PC-9 (cell line): ENCODE measurements at places on chromosomes 16 and 17. TPM values are rescaled to one million over a fixed set of nuclear protein-coding genes. Genes with fewer than 3 reads are reported as not detected.

IGFALS gene
- total RNA-seq, result 0.18 TPM in 1 of 2 replicates, not detected in the other

CBX2 gene
- total RNA-seq, result 30.4 and 32.6 TPM in 2 replicates

SDR42E1 gene
- total RNA-seq, result 10.5 and 11.6 TPM in 2 replicates

DPEP3 gene
- not detected in 2 replicates for total RNA-seq

DNA sequence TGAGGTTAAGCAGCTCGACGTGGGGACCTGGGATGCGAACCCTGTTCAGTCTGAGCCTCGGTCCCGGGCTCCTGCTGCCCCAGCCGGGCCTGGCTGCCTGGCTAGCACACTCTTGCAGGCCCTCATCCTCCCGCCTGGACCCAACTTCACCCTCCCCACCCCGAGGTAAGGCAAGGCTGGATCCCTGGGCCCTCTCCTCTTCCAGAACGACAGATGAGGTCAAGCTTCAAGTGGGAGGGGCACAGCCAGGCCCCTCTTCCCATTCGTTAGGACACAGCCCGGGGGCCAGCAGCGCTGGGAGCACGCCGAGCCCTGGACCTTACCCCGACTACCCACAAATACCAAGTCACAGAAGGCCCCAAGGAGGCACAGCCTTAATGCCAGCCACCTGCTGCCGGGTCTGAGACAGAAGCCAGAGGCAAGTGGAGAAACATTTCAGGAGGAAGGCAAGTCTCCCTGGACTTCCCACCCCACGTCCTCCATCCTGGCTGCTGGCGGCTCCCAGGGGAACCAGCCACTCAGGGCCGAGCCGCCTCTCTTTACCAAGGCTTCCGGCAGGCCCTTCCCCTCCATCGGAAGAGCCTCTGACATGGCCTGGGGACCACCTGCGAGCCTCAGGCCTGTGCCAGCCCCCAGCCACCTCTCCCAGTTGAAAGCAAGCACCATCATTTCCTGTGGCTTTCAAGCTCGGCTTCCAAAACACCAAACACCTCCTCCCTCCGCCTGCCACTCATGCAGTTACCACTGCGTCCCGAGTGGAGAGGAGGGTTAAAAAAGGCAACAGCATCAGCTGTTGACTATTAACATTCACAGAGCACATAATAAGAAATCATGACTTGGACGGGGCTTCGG, 59.9 kb downstream of the RPH3AL start:
- no peak for DNase-seq

GRCh38 chr17:1830288-1830687, 483 bp downstream of the RPA1 start:
- DNase-seq, result peak; percentile 22

SCPEP1 gene
- total RNA-seq, result 17.4 and 19.4 TPM in 2 replicates

DNA sequence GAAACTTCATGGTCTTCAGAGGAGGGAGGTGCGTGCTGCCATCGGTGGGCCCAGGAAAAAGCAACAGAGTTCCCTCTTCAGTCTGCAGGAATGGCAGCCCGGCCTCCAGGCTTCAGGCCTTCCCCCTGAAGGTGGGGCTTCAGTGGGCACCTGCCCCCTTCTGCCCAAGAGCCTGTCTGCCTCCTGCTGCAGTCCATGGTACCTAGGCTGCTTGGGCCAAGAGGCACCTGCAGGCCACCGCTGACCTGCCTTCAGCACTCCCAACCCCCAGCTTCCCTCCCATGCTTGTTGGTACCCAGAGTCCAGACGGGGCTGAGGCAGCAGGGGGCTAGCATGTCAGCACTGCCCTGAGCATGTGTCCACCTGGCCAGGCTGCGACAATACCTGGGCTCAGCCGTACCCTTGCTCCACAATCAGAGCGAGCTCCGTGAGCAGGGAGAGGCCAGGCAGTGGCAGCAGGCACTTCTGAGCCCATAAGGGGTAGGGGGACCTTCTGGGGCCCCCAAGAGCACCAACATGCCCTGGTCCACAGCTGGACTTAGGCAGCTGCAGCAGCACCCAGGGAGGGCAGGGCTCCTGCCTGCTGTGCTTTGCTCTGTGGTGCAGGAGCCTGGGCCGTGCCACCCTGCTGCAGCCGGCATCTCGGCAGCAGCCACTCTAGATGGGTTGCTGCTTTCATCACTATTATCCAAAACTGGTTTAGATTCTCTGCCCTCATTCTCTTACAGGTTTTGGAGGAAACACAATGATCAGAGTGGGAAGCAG, 77.2 kb upstream of the AKTIP start:
- DNase-seq, result no peak

PIMREG gene
- 52.2 and 62.3 TPM in 2 replicates for total RNA-seq

DNAI2 gene
- total RNA-seq, result not detected in 2 replicates

FAM20A gene
- total RNA-seq, result not detected in 2 replicates

DNA sequence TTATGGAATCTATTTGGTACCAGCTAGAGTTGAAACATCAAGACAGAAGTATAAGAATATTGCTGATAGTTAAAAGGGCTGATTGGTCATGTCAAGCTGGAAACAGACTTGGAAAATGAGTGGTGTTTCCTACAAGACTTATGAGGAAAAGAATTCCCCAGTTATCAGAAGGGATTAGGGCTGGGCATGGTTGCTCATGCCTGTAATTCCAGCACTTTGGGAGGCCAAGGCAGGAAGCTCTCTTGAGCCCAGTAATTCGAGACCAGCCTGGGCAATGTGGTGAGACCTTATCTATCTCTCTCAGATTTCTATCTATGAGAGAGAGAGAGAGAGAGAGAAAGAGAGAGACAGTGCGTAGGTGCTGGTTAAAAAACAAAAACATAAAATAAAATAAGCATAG, 139.5 kb upstream of the PMFBP1 start:
- no peak for DNase-seq

PMFBP1 gene
- 0.55 TPM in 1 of 2 replicates, not detected in the other for total RNA-seq

DNA sequence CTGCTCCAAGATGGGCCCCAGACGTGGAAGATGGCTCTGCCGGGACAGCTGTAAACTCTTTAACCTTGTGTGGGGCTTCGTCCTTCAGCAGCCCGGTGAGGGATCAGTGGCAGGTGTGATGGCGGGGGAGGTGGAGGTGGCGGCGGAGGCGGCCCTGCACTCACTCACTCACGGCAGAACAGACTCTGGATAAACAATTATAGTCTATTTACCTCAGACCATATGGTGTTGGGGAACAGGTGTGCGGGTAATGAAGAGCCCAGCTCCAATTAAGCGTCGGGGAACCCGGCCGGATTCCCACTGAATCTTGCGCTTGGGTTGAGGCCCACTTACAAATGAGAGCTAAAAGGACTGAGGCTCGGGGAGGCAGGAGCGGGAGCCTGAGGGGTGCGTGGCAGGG, 104.3 kb upstream of the SDK2 start:
- DNase-seq, result no peak

GRCh38 chr16:27706156-27706865, 156.4 kb downstream of the KATNIP start:
- no peak for DNase-seq

TSPAN10 gene
- 8.6 and 15.0 TPM in 2 replicates for total RNA-seq

SLX1B gene
- total RNA-seq, result 94.6 and 149 TPM in 2 replicates

DNA sequence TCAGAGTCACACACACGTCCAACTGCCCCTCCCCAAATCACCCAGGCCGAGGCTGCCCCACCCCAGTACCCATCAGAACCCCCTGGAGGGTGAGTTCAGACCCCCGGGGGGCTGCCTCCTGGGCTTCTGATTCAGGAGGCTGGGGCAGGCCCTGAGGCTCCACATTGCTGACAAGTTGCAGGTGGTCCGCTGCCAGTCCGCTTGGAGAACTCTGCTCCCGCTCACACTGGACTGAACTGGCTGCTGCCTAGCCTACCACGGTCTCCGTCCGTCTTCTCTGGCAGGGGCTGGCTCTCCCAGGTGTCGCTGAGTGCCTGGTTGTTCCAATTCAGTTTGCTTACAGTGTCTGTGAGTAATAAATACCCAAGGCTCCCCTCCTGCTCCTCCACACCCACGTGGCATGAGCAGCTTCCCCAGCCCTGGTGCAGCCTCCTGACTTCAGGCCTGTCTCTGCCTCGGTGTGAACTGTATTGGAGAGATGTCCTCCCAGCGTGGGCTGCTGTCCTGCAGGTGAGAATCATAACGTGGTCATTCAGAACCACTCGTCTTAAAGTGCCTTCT, 163.4 kb downstream of the LAT start:
- DNase-seq, result no peak

CRYBA1 gene
- not detected in 2 replicates for total RNA-seq
